ENCODE measurements at places on chromosomes 7 and 10.

DNA sequence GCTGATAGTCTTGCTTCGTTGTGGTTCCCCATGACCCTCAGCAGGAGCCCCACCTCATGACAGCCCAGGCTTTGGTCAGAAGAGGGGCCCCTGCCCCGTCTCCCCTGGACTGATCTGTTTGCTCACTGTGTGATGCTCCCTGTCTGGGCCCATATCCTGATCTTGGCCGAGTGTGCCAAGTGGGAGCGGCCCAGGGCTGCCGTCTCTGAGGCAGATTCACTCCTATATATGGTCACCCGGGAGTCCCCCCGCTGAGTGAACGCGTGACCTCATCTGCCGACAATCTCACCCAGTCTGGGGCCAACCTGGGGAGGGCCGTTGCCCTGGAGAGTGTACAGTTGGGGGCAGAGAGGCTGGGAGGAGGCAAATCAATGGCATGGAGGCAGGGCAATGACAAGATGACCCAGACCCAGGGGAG lies 34.5 kb downstream of the PPIF start:
- DNase-seq: no peak

DNA sequence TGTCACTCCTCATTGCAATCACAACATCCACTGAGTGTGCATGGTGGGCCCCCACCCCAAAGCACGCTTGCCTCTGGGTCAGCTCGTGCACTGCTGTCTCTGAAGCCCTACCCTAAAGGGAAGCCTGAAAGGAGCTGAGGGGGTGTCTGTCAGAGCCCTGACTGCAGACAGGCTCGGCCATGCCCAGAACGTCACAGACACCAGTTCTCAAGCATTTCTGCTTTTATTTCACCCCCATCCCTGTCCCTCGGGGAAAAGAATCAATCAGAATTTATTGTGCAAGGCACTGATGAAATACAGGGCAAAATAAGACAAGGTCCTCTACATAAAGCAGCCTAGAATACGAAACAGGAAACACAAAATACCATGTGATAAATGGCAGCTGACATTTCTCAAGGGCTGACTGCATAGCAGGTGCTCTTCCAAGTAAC lies 231.8 kb downstream of the WDR37 start:
- no peak for DNase-seq

DNA sequence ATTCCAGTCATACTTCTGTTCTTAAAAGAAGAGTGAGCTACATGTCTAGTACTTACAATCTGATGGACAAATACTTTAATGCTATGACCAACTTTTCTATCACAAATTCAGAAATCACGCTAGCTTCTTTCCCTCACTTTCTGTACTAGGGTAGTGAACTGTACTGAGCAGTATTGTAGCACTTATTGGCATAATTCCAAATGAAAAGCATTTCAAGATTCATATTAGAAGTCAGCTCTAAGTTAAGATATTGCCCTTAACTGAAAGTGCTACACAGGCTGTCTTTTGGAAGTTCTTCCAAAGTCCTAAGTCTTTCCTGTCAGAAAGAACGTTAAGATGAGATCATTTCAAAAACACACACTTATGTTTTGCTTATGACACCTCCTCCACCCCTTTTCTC lies 13.4 kb downstream of the P4HA1 start:
- no peak for DNase-seq

GRCh38 chr10:132455441-132455971 lies 58.5 kb downstream of the PWWP2B start:
- DNase-seq: no peak

GRCh38 chr10:112376396-112376790 lies 2.5 kb downstream of the ACSL5 start:
- DNase-seq: no peak

GRCh38 chr10:34628174-34628796 lies 186.8 kb downstream of the PARD3 start:
- DNase-seq: no peak

DNA sequence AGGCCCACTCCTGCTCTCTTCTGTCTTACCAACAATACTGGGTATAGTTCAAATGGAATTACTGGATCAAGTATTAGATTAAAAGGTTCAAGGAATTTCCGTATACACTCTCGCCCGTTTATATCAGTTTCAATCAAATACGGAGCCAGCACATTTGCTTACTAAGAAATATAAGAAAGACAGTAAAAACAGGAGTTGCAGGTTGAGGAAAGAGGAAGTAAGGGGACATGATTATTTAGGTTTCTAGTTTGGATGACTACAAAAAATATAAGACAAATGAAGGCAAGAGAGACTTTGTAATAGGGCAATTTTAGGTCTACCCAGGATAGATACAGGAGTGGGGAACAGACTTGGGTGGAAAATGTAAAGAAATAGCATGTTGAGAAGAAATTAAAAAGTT lies 109.9 kb upstream of the ABI1 start:
- no peak for DNase-seq

- no peak for DNase-seq
Observed at GRCh38 chr7:69714886-69715576, 116.8 kb downstream of the AUTS2 start.

GRCh38 chr7:109532262-109532992 lies 962.8 kb downstream of the DNAJB9 start:
- no peak for DNase-seq

- DNase-seq: no peak
Observed at GRCh38 chr10:91194497-91195179, 25.8 kb upstream of the PCGF5 start.

DNA sequence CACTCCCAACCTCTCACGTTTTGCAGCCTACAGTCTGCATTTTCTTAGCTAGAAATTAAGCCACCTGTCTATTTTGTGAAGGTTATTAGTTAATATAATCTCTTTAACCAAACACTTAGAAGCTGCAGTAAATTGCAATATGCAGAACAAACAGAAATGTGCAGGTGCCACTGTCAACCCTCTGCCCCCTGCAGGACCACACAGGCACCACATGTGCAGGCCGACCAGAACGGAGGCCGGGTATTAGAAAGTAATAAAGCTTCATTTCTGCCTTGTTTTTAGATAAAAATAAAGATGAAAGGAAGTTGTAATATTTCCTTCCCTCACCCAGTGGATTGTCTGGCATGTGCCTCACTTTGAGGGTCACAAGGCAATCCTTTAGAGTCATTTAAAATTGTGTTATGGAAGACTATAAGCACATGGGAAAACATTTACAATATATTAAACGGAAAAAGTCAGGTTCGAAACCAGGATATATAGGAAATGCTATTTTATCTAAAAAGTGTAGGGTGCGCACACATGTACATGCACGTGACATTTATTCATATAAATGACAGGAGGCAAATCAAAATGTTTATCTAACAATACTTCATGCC lies 158.2 kb downstream of the ARHGAP12 start:
- no peak for DNase-seq

- DNase-seq: no peak
Observed at GRCh38 chr7:44145969-44146911, 5.1 kb upstream of the MYL7 start.

DNA sequence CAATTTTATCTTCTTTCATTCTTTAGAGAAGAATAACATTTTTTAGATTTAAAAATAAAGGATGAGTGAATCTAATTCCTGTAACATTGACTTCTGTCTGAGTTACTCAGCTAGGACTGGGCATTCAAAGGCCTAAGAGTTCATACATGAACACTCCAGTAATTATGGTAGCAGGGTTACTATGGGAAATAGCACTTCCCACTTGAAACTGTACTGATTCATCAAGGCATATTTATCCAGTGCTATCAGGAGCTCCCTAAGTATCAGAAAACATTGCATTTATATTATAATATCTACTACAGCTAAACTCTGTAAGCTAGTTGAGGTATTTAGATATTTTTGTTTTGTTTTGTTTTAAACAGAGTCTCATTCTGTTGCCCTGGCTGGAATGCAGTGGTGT lies 41.8 kb downstream of the NDUFB2 start:
- no peak for DNase-seq

DNA sequence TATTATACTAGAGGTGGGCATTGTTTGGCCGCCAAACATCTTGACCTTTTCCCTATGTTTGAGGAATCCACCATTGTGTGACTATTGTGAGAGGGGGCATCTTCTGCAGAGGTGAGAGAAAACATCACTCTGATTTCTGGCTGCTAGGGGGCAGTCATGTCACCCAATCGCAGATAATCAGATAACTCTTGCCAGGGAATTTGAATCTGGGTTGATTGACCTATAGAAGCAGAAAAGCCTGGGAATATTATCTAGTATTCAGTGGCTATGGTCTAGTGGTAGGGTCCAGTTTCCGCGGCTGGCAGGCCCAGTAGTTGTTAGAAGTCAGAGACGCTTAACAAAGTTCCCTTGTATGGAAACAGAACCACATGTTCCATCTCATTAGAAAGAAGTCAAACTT lies 808.5 kb downstream of the PHTF2 start:
- DNase-seq: peak; percentile 5

GRCh38 chr10:3166496-3167290 lies 5.9 kb downstream of the PITRM1 start:
- no peak for DNase-seq

- DNase-seq: no peak
Observed at GRCh38 chr10:110397856-110398255, 93.1 kb upstream of the SMNDC1 start.

- DNase-seq: no peak
Observed at GRCh38 chr7:14184292-14184864, 194.9 kb upstream of the ETV1 start.

- no peak for DNase-seq
Observed at GRCh38 chr7:134278502-134279153, 38.1 kb downstream of the SLC35B4 start.

GRCh38 chr10:14971867-14972448 lies 12.8 kb downstream of the MEIG1 start:
- DNase-seq: no peak

DNA sequence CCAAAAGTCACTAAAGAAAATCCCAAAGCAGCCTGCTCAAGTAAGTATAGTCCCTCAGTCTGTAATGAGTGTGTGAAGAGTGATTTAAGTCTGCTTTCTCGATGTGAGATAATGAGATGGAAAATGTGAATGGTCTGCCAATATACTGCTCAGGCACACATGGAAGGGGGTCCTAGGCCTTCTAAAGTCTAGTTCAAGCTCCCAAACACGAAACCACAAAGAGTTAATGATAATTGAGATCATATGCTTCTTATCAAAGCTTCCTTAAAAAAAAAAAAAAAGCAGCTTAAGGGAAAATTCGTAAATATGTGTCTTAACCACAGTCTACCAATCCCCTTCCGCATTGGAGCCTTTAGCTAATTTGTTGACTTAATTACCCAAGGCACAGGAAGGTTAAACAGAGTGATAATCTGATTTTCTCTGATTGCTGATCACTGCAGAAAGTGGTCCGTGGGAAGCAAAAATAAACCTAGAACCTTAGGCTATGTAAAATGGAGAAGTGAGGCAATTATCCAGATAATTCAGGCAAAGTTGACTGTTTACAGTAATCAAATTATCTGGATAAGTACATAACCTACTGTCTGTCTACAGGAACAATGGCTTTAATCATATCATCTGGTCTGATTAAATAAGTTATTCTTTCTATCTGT lies 172.9 kb downstream of the MBL2 start:
- DNase-seq: no peak

DNA sequence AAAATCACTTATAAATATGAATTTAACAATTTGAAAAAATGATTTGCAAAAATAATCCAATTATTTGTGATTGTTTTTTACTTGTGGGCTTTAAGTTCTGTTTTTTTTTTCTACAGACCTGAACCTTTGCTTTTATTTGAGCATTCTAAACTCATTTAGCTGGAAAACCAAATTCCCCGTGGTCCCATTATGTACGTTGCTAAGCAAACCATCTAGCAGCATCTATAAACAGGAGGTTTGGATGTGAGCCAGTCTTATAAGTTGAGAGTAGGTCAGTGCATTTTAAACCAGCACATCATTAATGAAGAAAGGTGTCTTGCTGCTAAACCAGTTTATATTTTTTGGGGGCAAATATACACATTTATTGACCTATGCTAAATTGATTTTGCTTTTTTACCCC lies 77.3 kb downstream of the LRRN3 start:
- no peak for DNase-seq

DNA sequence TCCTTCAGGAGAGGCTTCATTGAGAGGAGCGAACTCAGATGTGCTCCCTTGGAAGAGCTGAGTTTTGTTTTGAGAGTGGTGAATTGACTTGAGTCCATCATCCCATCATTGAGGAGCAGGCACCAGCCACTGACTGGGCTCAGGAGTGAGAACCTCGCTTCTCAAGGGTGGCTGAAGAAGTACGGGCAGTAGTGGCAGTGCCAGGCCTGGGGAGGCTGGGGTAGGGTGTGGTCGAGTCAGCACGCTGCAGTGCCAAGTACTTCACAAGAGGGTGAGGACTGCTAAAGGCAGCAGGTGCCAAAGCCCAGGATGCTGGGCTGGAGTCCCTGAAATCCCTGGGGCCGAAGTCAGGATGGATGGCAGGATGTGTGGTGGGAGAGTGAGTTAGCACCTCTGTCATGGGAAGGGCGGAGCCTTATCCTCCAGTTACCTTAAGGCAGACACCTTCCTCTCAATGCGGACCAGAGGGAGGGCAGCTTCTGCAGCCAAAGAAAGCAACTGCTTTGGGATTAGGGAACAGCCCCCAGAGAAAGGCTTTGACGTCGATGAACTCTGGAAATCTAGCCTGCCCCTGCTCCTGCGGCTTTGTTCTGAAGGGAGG lies 210.3 kb downstream of the CAMK1D start:
- DNase-seq: no peak

- no peak for DNase-seq
Observed at GRCh38 chr10:16964576-16965343, 147.5 kb upstream of the RSU1 start.

- DNase-seq: no peak
Observed at GRCh38 chr10:32204606-32205005, 142.4 kb downstream of the EPC1 start.

GRCh38 chr10:110013630-110014293 lies 6.0 kb downstream of the ADD3 start:
- DNase-seq: no peak

- DNase-seq: no peak
Observed at GRCh38 chr7:88355011-88355410, 48.3 kb upstream of the STEAP4 start.

GRCh38 chr10:94351089-94351488 lies 11.7 kb downstream of the NOC3L start:
- DNase-seq: no peak
